ENCODE measurements at places on chromosomes 4 and X.

- DNase-seq: no peak
These were observed 187.6 kb downstream of the RAPGEF2 start for GRCh38 chr4:159290321-159291030.

- DNase-seq: no peak
These were observed 33.5 kb downstream of the HPF1 start for GRCh38 chr4:169724260-169724659.

DNA sequence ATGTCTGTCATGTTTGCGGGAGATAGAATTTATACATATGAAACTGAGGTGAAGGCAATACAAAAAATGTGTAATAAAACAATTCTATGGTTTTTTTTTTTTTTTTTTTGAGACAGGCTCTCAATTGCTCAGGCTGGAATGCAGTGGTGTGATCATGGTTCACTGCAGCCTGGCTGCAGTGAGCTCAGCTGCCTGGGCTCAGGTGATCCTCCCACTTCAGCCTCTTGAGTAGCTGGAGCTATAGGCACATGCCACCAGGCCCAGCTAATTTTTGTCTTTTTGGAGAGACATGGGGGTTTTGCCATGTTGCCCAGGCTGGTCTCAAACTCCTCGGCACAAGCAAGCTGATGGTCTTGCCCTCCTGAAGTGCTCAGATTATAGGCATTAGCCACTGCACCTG, 10.1 kb downstream of the RADX start:
- DNase-seq: no peak

- no peak for DNase-seq
These were observed 47.5 kb upstream of the WDR19 start for GRCh38 chr4:39134683-39135306.

- DNase-seq: no peak
These were observed at the start of gene PDE5A for GRCh38 chr4:119628281-119629141. PDE5A (minus strand) TSS chr4:119628804; CDS start chr4:119628671, 133 bp downstream.

- DNase-seq: peak; percentile 15
These were observed 181.6 kb downstream of the UGT8 start for GRCh38 chr4:114780205-114780604.

- no peak for DNase-seq
These were observed 12.3 kb downstream of the TBCK start for GRCh38 chr4:106303548-106304281.

GRCh38 chr4:1983053-1983845, 25.5 kb downstream of the NELFA start:
- no peak for DNase-seq

- DNase-seq: no peak
These were observed 70.7 kb downstream of the EVC start for GRCh38 chr4:5781691-5782090.

DNA sequence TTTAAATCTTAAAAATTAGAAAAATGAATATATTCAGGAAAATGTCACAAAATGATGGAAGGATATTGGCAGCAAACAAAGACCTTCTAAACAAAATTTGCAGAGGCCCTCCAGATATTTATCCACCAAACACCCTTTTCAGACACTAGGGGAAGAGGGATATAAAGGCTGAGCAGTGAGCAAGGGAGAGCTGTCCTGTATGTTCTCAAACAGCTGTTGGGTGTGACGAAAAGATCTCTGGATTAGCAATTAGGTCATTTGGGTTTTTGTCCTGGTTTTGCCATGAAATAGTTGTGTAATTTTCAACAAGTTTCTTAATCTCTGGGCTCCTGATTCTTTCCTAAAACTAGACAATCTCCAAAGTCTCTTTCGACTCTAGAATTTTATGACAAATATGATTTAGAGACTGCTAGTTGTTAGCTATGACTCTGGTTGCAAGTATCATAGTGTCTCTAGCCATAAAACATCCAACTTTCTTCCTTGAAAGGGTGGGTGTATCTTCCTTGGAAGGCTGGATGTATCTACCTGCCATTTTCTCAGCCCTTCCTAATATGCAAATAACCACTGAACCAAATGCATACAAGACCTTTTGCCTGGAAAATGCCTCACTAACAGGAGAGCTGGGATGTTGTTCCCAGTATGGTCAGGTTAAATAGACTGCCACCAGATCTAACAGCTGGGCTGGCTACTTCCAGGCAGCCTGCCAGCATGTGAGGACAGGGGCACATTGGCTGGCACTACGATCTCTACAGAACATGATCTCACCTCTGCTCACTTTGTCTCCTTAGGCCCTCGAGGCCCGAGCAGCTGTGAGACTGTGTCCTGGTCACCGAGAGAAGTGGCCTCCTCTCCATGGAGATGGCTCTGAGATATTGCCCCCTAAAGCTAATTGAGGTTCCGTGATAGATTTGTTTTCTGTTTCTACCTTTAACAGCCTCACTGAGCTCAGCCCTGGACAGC, 225.5 kb upstream of the JADE1 start:
- DNase-seq: no peak

- no peak for DNase-seq
These were observed 116.7 kb downstream of the CDKL5 start for GRCh38 chrX:18542131-18542530.

GRCh38 chr4:53967986-53968385, 96.4 kb downstream of the CHIC2 start:
- peak; percentile 52 for DNase-seq

DNA sequence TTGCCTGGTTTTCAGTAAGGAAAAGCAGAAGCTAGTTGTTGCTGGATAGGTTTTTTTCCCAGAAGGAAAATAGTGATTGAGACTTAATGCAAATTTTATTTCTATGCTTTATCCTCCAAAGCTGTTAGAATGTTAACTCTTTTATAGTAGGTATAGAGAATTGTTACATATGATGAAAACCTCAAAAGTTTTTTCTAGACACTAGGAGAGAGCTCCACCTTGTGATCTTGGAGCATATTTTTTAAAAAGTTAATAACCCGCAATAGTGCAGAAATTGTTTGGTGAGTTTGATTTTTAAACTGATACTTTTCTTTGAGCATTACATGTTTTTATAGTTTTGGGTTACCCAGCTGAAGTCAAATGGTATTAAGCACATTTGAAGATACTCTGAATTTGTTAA, 56.5 kb downstream of the STAG2 start:
- no peak for DNase-seq

- peak; percentile 5 for DNase-seq
These were observed 202.3 kb upstream of the CENPE start for GRCh38 chr4:103400405-103400804.

DNA sequence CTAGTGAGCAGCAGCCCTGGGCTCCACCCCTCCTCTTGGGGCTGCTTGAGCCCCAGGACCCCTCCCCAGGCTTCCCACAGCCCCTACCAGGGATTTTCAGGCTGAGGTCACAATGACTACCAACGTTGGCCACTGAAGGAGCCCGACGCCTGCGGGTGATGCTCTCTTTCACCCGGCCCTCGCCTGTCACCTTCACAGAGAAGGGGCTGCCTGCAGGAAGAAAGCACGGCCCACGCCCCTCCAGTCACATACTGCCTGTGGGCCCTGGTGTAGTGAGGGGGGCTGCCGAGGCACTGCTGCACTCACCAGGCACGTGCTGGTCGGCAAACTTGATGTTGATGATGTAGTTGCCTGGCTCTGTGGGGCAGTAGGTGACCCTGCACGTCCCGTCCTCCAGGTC, 22.0 kb downstream of the FLNA start:
- no peak for DNase-seq

DNA sequence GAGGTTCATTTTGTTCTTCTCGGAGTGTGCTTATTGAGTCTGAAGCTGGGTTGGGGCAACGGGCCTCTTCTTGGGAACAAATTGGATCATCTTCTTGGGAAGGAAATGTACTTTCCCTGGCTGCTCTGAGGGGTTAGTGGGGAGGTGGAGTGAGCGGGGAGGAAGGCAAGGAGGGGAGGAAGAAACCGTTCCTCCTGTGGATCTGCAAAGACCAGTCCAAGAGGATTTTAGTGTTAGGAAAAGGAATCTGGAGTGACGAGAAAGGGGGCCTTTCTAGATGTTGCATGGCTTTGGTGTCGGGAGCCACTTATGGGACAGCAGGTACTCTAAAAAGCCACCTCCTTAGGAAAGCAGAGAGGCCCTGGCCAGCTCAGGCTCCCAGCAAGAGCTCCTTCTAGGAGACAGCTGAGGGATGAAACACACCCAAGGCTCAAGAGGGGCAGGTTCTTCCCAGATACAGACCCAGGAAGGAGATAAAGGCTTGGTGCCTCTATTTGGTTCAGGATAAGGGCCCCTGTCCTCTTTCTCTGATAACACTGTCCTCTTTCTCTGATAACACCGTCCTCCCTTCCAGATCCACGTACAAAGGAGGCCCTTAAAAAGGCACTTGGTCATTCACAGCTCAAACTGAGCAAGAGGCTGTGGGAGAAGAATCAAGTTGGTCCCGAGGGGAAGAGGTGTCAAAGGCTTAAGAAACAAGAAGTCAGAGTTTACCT, 451 bp downstream of the SOD3 start:
- DNase-seq: no peak

DNA sequence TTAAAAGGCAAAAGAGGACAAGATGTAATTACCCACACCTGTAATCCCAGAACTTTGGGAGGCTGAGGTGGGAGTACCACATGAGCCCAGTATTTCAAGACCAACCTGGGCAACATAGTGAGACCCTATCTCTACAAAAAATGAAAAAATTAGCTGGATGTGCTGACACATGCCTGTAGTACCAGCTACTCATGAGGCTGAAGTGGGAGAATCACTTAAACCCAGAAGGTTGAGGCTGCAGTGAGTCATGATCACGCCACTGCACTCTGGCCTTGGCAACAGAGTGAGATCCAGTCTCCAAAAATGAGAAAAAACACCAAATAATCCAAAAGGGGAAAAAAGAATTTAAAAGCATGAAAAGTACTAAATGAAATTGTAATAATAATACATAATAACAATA, 30.8 kb downstream of the NR0B1 start:
- no peak for DNase-seq

GRCh38 chr4:151669990-151670389, 90.8 kb downstream of the GATB start:
- no peak for DNase-seq

GRCh38 chr4:78544678-78545077, 6.9 kb upstream of the ANXA3 start:
- no peak for DNase-seq

- DNase-seq: peak; percentile 19
These were observed 42.0 kb downstream of the MFAP3L start for GRCh38 chr4:169984173-169984572.

GRCh38 chrX:85980286-85980685, 67.1 kb downstream of the CHM start:
- DNase-seq: no peak

DNA sequence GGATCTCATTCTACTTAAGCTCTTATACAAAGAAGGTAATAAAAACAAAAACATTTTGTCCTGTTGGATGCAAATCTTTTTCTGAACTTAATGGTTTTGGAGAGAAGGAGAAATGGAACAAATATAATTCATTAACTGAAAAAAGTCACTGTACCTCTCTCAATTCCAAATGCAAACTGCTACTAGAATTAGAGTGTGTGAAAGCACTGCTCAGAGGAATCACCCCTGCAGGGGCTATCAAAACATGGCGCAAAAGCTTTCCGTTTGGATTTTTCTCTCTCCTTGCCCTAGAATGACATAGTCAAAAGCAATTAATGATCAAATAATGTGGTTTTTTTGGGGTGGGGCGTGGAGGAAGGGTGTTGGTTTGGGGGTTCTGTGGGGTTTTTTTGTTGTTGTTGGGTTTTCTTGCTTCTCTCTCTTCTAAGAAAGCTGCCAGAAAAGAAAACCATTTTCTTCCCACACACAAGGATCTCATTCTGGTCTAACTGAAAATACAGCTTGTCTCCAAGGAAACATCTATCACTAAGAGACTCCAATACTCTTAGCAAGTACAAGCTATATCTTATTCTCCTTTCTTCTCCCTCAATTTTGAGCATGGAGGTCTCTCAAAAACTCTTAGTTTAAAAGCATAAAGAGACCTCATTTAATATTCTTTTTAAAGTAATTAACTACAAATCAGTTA, 41.6 kb downstream of the USP46 start:
- no peak for DNase-seq

GRCh38 chr4:26268246-26268645, 52.6 kb upstream of the RBPJ start:
- DNase-seq: no peak

DNA sequence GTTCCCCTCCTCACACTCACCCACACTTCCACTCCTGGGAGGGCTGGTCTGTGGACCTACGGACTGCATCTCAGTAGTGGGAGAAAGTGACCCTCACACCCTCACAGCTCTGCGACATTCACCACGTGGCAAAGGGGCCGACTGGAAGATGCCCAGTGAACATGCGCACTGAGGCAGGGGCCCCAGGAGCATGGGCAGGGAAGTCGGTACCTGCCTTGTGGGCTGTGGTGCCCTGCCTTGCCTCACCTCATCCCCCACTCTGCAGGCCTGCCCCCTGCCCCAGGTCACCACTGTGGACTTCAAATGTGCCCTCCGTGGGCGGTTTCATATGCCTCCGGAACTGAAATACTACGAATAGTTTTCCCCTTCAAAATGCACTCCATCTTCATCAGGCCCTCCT, 46.2 kb upstream of the XAGE1B start:
- no peak for DNase-seq

DNA sequence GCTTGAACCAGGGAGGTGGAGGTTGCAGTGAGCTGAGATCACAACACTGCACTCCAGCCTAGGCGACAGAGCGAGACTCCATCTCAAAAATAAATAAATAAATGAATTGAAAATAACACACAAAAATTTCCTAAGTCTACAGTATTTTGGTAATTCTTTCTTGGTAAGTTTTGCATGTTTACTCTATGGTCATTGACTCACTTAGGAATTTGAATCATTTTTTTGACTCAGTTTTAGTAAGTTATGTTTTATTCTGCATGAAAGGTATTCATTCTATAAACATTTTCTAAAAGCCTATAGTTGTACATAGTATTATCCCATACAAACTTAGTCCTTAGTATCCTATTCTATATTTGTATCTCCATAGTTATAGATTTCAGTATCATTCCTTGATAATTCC, 772.9 kb upstream of the SLIT2 start:
- peak; percentile 3 for DNase-seq

All from skeletal muscle cell (primary cell).